ENCODE measurements at places on chromosomes 12 and 14. TPM values are rescaled to one million over a fixed set of nuclear protein-coding genes. Genes with fewer than 3 reads are reported as not detected.

DNA sequence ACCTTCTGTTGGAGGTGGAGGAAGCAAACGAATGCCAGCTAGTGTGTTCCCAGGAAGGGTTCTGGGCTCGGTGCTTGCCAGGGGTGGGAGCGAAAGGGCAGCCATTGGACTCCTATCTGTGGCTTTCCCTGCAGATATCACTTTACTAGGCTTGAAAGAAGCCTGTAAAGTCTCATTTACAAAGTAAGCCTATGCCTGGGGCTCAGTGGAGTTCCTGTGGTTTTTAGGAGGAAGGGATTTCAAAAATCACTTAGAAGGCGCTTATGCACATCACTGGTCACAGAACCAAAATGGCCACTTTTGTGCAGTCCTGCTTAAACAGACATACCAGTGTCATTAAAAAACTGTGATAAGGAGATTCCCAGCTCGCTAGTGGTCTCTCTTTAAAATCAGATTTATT, 22.7 kb downstream of the CLMN start:
- no peak for DNase-seq

- DNase-seq: peak; percentile 25
Measured at GRCh38 chr14:100341301-100342031, 18.3 kb downstream of the SLC25A47 start.

GRCh38 chr12:114335607-114336006, 70.3 kb downstream of the TBX5 start:
- DNase-seq: no peak

DNA sequence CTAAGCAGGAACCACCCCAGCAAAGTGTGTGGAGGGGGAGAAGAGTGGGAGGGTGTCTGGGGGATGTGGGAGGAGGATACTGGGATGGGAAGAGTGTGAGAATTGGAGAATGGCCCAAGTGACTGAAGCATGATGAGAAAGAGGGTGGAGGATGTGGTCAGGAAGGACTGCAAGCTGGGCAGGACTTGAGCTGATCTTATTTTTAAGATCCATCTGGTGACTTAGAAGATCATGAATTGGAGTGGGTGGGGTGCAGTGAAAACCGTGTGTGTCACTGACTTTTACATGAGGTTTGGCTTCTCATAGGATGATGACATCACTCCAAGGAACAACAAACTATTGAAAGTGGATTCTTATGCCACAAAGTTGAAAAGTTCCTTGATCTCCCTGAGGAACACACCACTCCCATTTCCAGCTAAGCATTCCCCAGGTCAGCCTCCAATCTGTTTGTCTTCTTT, 287.5 kb downstream of the GALC start:
- DNase-seq: no peak

DNA sequence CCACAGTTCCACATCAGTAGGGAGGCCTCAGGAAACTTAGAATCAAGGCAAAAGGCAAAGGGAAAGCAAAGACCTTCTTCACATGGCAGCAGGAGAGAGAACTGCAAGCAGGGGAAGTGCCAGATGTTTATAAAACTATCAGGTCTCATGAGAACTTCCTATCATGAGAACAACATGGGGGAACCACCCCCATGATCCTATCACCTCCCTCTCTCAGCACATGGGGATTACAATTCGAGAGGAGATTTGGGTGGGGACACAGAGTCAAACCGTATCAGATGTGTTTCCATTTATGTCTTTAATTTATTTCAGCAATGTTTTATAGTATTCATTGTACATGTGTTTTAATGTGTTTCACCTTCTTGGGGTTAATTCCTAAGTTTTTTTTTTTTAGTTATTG, 25.8 kb downstream of the METAP2 start:
- DNase-seq: no peak

- DNase-seq: no peak
Measured at GRCh38 chr14:105126126-105126980, 42.2 kb downstream of the JAG2 start.

DNA sequence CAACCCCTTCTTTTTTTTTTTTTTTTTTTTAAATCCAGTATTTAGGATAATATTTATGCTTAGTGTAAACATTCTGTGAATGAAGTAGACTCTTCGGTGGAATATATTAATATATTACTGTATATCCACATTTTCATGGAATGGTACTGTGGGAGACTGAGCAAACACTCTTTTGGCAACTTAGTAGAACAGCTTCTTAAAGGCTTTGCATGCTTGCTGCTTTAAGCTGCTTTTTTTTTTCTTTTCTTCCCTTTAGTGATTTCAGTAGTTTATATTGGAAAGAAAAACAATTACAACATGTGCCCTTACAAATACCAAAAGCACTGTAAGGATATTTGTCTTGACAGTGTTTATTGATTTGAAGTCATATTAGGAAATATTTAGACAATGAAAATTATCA, 78.9 kb downstream of the AEBP2 start:
- DNase-seq: no peak

Gene MYH6
- total RNA-seq: not detected

Gene ERG28
- total RNA-seq: 3.4 TPM

Gene TFCP2
- 14.7 TPM for total RNA-seq
